NCI-H1105 (cell line): ENCODE measurements at places on chromosomes 1 and 21.
A peak's percentile ranks its signal among the peaks of the same experiment; 100 is the strongest.

GRCh38 chr1:112423207-112423606 lies 27.2 kb downstream of the CTTNBP2NL start:
- DNase-seq, result no peak

- DNase-seq, result no peak
Observed at GRCh38 chr1:216482620-216483019, 59.4 kb upstream of the USH2A start.

GRCh38 chr21:18275781-18276180 lies 31.1 kb downstream of the CHODL start:
- peak; percentile 62 for DNase-seq

- DNase-seq, result no peak
Observed at GRCh38 chr1:104768466-104768865, 1018.8 kb downstream of the AMY1C start.

DNA sequence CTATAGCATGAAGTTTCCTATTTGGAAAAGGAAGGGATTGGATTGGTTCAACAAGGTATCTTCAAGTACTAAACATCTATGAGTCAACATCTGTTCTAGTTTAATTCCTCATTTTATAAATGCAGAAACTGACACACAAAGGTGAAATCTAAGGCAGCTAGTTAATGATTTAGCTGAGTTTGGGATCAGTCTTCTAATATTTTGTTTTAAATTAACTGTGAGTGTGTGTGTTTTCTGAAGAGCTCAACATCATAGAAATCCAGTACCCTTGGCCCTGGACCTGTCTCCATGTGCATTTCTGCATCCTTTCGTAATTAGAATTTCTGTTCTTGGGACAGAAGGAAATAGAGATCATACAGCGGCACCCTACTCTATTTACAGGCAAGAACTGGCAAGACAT lies 105.9 kb downstream of the RGS2 start:
- DNase-seq, result no peak
